ENCODE measurements at places on chromosomes 3 and 15.
A peak's percentile ranks its signal among the peaks of the same experiment; 100 is the strongest.

DNA sequence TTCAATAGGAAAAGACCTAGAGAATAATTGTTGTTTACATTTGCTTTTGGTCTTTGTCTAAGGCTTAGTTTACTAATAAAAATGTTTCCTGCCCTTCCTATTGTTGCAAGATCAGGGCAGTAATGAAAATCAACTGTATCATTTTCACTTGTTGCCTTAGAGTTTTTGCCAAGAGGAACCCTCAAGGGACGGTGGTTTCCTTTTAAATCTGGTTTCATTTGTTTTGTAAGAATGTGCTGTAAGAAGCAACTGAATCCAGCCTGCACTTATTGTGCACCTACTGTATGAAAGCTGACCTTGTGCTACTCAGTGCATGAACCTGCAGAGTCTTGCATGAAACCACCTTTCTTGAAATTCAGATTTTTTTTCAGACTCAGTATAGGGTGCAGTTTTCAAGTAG, 5.3 kb downstream of the IGF1R start:
- no peak for DNase-seq

DNA sequence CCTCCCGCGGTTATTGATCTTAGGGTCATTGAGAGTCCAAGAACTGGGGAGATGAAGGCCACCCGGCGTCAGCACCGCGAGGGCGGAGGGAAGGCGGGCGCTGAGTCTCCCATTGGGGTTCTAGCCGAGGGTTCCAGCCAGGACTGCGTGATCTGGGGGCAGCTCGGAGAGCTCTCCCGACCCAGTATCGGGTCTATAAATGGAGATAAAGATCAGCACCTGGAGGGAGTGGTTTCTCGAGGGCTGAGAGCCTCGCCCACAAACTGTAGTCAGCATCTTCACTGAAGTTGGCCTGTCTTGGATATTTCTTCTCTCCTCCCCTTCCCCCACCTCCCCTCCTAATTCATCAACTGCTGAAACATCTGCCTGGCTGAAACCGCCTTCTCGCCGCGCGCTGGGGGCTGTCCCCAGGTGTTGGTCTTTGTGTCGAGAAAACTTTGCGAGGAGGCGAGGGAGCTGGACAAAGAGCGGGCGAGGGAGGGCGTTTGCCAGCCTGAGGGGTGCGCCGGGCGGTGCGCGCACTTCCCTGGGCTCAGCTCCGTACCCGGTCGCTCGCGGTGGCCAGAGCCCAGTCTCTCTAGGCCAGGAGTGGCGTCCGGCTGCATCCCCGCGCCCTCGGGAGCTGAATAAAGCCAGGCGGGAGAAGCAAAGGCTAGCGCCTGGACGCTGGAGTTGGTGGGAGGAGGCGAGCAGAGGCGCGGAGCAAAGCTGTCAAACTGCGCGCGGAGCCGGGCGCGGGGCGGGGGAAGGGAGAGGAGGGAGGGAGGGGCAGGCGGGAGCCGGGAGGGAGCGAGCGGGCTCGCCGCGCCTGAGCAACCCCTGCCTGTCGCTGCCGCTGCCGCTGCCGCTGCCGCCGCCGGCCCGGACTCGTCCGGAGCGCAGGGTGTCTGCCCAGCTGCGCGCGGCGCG, at the start of gene ST8SIA2:
Gene ST8SIA2 (plus strand): TSS at position 811 of the 909 bp plus-strand sequence. CDS start 184 bp downstream, outside the sequence.
- no peak for DNase-seq

DNA sequence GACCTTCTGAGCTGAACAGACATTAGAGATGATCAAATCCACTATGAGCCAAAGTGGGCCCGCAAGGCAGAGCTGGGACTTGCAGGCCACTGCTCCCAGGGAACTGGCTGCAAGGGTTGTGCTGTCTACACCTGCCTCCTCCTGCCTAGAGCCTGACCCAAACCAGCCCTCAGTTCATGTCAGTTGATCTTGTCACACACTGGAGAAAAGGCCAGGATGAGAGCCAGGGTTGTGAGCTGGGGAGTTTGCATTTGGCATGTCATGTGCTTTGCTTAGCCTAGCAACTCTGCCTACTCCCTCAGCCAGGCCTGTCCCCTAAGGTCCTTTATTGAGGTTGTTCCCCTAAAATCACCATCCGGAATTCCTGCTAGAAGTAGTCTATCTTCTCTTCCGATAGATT, 67.8 kb downstream of the RAB11A start:
- no peak for DNase-seq

DNA sequence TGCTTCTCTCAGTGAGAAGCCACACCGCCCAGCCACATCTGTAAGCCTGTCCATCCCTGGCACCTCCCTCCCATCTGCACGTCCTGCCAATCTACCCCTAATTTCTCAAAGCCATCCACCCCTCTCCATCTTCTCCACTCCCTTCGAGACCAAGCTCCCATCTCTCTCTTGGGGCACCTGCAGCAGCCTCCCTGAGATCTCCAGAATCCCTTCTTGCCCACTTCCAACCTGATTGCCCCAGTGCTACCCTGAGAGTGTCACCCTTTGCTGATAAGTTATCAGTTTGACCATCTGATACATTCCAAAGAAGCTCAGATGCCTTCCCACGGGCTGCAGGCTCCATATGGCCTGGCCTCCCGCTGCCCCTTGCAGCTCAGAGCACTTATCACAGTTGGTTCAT, 496.1 kb downstream of the SHQ1 start:
- DNase-seq: no peak

DNA sequence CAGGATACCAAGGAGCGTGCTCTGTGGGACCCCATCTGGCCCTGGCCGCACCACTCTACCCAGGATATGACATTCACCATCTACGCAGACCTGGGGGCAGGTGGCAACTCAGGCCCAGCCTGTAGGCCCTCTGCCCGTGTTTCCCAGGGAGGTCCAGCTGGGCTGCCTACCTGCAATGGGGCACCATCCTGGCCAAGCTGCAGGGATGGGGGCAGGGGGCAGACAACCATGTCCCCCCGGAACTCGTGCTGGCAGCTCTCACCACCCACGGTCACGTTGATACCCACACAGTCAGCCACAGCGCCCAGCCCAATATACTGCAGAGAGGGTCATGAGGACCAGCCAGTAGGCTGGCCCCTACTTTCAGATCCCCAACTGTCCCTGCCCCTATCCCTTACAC, 7.9 kb downstream of the MST1R start:
- DNase-seq: no peak

DNA sequence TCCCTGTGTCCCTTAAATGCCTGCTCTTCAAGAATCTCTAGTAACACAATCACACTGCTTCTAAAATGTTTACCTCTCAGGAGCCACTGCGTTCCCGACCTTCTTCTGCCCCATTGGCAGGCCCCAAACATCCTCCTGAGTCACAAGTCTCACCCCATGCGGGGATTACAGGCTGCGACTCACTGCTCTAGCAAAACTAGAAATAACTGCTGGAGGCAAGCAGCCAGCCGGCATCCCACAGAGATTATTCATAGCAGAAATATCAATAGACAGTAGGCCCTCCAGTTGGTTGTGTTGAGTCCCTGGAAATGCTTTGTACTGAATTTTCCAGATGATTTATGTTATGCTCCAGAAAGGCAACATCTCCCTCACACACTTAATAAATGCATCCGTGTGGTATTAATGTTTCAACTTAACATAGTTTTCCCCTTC, 64.8 kb downstream of the RFTN1 start:
- DNase-seq: no peak

GRCh38 chr3:187051724-187052366, 87.5 kb downstream of the RPL39L start:
- no peak for DNase-seq

DNA sequence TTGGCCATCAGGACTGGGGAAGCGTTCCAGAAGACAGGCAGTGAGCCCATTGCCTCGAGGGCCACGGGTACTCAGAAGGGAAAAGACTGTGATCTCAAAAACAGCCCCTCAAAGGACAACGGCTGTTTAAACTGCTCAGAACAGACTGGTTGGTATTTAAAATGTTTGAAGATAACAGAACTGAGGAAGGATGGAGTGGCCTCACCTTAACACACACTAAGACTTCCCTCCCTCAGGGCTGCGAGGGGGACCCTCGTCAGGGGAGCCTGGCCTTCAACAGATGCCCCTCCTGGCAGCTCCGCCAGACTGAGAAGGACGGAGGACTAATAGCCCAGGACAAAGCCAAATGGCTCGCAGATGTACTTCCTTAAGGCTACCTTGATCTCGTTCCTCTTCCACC, 2.6 kb downstream of the STIMATE start:
- DNase-seq: no peak

DNA sequence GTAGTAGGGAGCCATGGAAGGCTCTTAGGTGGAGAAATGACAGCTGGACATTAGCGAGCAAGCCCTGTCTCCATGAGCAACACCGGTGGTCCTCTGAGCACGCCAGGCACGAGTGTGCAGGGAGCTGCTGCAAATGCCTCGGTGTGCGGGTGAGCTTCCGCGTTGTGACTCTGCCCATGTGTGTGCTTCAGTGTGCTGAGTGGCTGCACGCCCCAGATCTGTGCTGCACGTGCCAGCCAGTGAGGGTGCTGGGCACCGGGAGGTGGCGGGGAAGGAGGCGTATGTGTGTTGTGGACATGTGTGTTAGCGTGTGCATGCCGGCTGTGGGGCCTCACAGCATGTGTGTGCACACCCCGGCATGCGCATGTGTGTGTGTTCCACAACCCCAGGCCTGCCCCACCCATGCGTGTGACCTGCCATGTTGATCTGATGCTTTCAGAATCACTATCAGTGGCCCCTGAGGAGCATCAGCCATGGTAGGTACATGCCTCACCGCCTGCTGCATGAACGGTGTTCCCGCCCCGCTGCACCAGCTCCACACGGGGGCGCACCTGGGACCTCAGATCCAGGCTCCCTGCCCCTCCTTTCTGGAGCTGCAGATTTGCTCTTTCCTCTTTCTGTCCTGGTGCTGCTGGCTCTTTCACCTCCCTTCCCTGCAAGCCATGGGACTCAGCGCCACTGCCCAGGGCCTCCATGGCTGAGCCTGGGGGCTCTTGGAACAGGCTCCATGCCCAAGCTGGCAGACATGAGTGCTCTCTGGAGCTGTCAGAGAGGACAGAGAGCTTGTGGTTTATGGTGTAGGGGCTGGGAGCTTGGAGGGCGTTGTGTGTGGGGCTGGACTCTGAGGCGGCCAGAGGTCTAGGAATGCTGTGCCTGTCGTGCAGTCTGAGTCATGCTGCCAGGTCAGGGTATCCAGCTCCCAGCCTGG, 169.4 kb downstream of the TBC1D2B start:
- peak; percentile 30 for DNase-seq

DNA sequence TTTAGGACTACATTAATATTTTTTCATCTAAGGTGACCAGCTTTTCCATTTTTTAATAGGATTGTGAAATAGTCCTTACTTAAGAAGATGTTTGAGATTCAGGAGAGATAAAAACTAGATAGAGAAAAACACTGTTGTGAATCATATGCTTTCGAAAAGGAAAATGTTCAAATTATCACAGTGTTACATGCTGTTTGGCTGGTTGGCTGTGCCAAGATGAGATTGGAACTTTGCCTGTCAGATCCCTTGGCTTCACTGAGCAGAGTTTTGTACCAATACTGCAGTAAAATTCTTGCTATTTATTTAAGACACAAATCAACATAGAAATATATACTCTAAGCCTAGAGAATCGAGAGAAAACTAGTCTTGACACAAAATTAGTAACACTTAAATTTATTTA, 117.2 kb downstream of the OXSM start:
- no peak for DNase-seq

GRCh38 chr3:36538136-36538749, 157.9 kb downstream of the STAC start:
- DNase-seq: no peak

GRCh38 chr15:63211092-63211490, 21.7 kb downstream of the RAB8B start:
- DNase-seq: no peak

DNA sequence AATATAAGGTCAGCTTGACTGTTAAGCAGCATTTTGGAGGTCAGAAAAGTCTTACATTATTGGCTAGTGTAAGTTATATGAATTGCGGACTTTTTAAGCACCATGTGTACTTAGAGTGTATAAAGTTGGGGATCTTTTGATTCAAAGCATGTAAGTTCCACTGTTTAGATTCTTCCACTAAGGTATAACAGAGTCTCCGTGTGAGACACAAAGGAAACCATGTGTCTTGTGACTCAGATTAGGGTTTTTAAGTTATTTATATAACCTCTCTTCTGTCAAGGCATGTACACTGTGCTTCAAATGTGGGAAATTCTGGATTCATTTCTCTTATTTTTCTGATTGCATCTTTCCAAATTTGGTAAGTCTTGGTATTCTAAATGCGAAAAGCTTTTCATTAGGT, 143.5 kb upstream of the SOX2 start:
- DNase-seq: no peak

GRCh38 chr3:136343446-136343845, 93.3 kb downstream of the PCCB start:
- no peak for DNase-seq

DNA sequence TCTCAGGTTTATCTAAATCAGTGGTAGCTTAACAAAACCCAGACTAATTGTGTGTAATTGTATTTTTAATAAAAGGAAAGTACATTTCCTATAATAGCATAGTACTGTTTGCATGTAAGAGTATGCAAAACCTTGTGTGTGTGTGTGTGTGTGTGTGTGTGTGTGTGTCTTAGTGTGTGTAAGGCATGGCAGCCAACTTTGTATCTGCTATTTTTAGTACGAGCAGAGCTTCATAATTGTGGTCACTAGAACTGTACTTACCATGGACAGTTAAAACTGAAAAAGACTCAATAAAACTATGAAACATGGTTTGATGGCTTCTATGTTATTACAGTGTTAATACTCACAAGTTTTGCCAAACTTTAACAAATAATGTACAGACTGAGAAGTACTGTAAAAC, 6.2 kb downstream of the P2RY1 start:
- DNase-seq: no peak

DNA sequence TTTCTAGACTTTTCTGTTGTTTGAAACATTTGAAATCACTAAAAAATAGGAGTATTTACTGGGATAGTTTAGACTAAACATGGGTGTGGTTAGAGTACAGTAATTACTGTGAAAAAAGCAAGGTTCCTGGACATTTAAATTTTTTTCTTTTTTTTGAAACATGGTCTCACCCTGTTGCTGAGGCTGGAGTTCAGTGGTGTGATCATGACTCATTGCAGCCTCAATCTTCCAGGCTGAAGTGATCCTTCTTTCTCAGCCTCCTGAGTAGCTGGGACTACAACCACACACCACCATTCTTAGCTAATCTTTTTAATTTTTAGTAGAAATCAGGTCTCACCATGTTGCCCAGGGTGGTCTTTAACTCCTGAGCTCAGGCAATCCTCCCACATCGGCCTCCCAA, 20.4 kb upstream of the CELF6 start:
- no peak for DNase-seq

- no peak for DNase-seq
Observed at GRCh38 chr3:81716870-81717509, 44.5 kb downstream of the GBE1 start.

DNA sequence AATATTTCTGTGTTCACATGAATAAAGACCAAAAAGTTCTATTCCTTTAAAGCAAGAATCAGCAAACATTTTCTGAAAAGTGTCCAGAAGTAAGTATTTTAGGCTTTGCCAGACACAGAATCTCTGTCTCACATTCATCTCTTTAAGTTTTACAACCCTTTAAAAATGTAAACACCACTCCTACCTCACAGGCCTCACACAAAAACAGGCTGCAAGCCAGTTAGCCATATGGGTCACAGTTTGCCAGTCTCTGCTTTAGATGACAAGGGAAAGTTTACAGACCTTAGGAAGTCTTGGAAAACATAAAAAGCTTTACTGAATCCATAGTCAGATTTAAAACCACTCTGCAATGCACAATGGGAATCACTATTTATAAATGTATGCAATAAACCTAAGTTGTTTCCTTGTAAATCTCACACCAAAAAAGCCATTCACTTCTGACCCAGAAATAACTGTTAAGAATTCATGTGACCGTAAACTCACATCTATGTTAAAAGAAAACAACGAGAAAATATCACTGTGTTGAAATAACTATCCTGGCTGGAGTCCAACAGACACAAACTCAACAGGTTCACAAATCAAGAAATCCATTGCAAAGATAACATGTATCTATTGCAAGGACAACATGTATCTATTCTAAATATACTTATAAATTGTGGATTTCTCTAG, 308.2 kb downstream of the ULK4 start:
- DNase-seq: no peak

Data from CD4-positive, alpha-beta T cell treated with Interleukin-6 at 100 ng/mL for 8 hours (primary cell).